ENCODE measurements at places on chromosomes 4 and X.

DNA sequence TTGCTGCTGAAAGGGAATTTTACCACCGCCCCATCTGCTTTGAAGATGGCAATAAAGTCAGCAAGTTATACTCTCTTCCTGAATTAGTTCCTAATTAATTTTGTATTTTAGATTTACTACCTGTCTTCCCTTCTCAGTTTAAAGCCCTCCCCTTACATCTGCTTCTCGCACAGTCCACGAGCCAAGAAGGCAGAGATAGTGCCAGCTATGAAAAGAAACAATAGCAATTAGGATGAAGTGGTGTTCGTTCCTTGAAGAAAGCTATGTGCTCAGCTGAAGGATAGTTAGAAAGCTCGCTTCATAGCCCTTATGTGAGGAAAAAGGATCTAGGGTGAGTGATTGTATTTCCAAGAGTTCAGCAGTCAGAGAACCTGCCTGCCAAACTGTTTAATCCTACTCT, 1678.8 kb upstream of the TENM3 start:
- no peak for DNase-seq

DNA sequence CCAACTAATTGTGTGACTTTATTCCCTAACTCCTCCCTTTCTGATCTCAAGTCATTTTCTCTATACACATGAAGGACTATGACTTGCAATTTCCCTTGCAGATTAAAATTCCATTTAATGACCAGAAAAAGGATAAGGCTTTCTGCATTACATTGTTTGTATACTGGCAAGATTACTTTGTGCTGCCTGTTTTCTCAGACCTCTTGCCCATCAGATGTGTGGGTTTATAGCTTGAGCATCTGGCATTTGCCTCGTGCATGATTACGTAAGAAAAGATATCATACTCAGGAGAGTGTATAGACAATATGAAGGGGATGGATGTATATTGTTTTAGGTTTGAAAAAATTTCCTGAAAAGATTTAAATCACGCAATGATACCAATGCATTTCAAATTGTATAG, 593.8 kb upstream of the SLIT2 start:
- no peak for DNase-seq

DNA sequence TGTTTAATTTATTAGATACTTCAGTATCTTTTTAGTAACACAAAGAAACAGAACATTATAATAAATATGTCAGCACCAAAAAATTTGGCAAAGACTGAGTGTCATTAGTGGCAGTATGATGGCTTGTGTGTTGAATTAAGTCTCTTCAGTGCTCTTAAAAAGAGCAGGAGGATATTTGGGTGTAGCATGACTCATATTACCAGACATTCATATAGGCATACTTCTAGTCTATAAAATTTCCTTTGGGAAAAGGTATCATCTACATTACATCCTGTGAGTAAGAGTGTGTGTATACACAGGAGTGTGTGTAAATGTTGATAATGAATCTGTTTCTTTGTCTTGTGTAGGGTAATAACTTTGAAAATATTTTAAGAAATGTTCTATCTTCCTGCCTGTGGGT, 135.7 kb downstream of the CNKSR2 start:
- no peak for DNase-seq

DNA sequence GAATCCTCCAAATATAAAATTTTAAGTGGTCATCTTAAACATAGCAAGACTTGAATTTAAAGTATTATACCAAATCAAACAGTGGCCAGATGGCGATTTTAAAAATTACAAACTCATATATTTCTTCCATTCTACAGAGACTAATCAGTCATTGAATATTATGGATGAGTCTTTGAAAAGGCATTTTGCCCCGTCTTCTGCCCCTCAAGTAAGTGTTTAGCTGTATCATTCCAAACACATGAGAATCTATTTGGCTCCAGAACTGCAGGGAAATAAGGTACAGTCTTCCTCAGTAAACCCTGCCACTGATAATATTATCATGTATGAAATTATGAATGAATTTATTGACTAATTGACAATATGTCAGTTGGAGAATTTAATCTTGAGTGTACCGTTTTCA, 191.0 kb downstream of the SLC7A11 start:
- no peak for DNase-seq

DNA sequence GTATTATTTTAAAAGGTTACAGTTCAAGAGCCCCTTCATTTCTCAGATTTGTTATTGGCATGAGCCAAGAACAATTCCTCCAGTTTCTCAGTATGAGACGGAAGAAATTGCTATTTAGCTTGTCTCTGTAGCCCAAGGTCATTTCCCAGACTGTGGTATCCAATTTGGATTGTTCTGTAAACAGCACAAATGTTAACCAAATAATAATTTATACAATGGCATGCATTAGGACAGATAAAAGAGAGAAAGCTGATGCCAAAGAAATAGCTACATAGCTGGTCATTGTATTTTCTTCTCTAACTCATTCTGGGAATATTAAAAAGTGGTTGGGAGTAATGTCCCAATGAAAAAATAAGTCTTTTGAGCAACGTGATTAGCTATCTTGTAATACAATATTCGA, 134.6 kb upstream of the NPY2R start:
- no peak for DNase-seq

- DNase-seq: peak; percentile 83
Observed at GRCh38 chr4:118834960-118835569, 861 bp downstream of the SEC24D start.

DNA sequence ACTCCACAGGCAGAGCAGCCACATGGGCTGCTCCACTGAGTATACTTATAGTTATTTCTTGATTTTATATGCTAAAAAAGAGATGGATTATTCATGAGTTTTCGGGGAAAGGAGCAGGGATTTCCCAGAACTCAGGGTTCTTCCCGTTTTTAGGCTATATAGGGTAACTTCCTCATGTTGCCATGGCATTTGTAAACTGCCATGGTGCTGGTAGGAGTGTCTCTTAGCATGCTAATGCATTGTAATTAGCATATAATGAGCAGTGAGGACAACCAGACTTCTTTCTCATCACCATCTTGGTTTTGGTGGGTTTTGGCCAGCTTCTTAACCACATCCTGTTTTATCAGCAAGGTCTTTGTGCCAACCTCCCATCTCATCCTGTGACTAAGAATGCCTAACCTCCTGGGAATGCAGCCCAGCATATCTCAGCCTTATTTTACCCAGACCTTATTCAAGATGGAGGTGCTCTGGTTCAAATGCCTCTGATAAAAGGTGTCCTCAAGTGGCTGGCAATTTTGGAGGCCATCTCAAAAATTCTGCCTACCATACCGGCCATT, 213.0 kb upstream of the VEGFC start:
- DNase-seq: peak; percentile 97

GRCh38 chrX:147875866-147876596, 35.7 kb upstream of the FMR1 start:
- DNase-seq: peak; percentile 75

GRCh38 chr4:9877123-9877522, 95.7 kb downstream of the DRD5 start:
- DNase-seq: no peak

GRCh38 chr4:141657550-141658250, 21.3 kb downstream of the IL15 start:
- DNase-seq: no peak

Measured in MV-4-11 (cell line).